ENCODE measurements at places on chromosomes 6 and 20.

- DNase-seq: no peak
Observed at GRCh38 chr6:147579667-147580066, 71.2 kb downstream of the SAMD5 start.

- no peak for DNase-seq
Observed at GRCh38 chr6:146847426-146847825, 248.7 kb downstream of the ADGB start.

DNA sequence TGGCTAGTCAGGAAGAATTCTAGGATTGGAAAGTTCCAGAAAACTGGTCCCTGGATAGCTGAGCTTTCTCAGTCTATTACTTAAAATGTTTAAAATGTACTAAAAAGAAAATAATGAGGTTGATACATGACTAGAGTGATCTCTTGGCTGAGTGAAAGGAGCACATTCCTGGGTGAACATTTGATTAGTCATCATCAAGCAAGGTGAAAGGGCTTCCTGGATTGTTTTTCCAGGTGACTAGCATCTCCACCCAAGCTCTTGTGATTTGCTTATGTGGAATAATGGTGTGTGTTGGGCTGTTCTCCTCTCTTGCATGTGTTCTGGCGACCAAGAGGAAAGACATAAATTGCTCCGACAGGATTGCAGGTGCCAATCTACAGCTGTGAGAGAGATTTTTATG, 42.9 kb downstream of the PKIB start:
- no peak for DNase-seq

GRCh38 chr6:15399641-15400470, 154.0 kb downstream of the JARID2 start:
- DNase-seq: peak; percentile 46

DNA sequence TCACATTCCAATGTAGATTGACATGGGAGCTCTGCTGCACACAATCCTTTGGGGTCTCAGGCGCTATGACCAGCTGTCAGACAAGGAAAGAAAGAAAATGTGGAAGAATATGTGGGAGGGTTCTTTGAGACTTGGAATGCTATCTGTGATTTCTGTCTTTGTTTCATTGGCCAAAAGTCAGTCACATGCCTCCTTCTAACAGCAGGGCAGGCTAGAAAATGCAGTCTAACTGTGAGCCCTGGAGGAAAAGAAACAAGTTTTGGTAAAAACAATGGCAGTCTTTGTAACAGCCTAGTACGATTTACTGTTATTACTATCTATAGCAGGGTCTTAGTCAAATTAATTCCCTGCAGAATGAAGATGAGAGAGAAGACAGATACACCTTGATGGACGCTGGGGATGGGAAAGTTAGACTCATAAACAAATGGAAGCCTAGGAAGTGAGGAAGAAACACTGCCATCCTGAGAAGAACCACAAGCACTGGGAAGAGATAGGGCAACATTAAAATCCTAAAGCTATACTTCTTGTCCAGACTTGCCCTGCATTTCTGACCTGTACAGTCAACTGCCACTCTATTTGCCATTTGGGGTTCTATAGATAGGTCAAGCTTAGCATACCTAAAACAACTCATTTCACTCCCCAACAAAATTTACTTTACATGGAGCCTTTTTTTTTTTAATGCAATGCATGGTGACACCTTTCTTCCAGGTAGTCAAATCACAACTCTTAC, 833.0 kb downstream of the KIF16B start:
- DNase-seq: no peak

- no peak for DNase-seq
Observed at GRCh38 chr20:41167118-41167470, 29.8 kb downstream of the PLCG1 start.

GRCh38 chr6:155384321-155384952, 70.2 kb upstream of the TFB1M start:
- DNase-seq: no peak

GRCh38 chr20:49914310-49915117, 815 bp downstream of the SPATA2 start:
- DNase-seq: no peak

GRCh38 chr6:4593951-4594350, 182.3 kb upstream of the CDYL start:
- DNase-seq: no peak

DNA sequence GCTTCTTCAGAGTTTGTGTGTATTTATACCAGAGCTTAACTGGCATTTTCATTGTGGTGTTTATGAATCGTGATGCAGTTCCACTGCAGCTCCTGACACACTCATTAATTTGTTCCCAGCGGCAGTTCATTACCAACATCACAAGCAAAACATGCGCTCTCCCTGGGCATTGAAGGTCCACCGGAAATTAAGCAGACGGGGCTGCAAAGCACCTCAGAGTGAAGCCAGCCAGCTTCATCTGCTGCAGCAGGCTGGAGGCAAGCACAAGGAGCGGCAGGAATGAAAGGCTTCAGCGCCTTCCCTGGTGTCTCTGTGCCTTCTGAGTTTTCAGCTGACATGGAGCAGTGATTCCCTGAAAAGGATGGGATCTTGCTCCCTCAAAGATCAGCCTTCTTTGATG, 246.0 kb upstream of the SPTLC3 start:
- DNase-seq: no peak
